ENCODE measurements at places on chromosomes 3 and 15.

DNA sequence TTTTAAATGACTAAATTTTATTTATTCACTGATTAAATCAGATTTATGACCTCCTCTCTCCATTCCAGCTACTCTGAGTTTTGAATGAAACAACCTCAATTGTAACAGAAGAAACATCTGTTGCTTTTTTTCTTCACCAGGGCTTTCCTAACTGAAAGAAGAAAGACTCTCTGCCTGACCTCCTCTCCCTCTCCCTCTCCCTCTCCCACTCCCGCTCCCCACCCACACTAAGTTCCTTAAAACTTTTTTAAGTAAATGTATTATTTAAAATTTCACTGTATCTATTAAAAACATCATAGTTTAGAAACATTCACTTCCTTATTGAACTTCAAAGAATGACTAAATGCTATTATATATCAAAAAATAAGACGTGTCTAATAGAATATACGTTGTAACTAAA is 122.0 kb downstream of the TFDP2 start:
- no peak for DNase-seq

DNA sequence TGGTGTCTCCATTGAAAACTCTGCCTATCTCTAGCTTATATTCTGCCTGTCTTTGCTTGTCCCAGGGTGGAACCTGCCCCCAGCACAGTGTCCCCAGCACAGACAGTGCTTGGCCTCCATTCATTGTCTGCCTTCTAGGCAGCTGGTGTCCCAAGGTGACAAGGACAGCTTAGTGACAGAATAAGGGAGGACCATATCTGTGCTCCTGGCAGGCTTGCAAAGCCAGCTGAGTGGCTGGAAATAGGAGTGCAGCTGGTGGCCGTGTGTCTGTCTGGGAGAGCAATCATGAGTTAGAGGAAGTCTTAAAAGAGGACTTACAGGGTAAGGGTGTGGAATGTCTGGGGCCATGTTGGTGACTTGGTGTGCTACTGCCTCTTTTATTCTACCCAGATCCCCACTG is 33.4 kb downstream of the SCN5A start:
- no peak for DNase-seq

DNA sequence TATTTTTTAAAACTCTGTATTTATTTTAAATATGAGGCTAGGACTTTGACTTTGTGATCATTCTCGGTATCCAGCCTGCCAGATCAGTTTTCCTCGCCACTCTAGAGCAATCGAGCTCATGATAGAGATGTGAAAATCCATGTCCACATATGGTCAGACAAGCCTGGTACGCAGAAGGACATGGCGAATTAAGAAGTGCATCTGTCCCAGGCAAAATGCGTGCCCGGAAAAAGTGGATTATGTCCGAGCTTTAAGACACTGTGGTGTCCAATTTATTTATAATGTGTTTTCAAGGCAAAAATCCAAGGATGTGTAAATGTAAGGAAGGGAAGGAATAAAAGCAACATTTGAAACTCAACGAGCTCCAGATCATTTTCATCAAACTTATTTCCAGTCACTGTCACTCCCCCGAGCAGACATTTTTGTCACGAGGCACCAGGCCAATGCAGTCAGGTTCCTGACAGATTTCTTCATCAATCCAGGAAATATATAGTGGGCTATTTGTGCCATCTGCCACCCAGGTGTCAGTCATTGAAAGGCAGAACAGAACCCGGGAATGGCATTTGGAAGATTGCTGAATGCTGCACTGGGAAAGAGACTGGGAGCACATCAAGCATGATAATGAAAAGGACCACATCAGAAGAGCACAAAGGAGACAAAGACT is 825.7 kb downstream of the SQOR start:
- no peak for DNase-seq

DNA sequence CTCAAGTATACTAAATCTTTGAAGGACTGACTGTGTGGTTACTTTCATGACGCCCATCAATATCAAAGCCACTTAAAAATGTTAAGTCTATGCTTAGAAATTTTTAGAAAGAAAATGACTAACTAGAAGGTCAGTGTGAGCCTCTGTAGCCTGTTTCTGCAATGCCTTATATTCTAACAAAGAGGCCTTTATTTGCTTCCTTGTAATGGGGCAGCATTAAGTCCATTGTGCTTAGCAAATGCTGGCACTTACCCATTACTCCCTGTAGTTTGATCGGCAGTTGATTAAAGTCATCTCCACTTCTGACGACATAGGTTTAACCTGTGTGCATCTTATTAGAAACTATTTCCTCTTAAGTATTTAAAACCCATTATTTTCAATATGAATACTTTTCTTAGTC is 91.6 kb upstream of the FAM98B start:
- no peak for DNase-seq

- DNase-seq = no peak
These were observed 753 bp downstream of the INAFM2 start for GRCh38 chr15:40323953-40324937.

GRCh38 chr3:98980915-98981596 is 79.6 kb upstream of the DCBLD2 start:
- DNase-seq = no peak

DNA sequence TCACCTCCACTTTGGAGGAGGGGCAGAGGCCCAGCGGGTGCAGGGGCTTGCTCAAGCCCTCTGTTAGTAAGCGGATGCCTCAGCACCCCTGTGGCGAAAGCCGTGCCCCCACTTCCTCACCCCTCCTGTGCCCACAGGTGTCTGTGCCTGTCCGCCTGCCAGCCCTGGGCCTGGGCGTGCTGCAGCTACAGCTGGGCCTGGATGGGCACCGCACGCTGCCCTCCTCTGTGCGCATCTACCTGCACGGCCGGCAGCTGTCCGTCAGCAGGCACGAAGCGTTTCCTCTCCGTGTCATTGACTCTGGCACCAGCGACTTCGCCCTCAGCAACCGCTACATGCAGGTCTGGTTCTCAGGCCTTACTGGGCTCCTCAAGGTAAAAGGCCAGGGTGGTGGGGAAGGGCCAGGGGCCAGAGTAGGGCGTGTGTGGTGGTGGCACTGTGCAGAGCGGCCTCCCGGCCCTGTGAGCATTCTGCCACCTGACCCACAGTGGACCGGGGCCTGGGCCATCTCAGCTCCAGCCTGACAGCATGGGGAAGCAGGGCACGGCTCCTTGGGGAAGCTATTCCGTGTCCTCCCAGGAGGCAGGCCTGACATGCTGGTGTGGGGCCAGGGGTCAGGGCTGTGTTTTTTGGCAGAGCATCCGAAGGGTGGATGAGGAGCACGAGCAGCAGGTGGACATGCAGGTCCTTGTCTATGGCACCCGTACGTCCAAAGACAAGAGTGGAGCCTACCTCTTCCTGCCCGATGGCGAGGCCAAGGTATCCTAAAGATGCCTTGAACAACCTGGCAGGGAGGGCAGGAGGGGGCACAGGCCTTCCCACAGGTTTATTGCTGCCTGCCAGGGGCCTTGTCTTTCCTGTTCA is 9.0 kb downstream of the MAN2A2 start:
- no peak for DNase-seq
